ENCODE measurements at places on chromosomes 11 and 22.
A peak's percentile ranks its signal among the peaks of the same experiment; 100 is the strongest.

GRCh38 chr11:35126000-35126878, 12.7 kb upstream of the CD44 start:
- DNase-seq = no peak

GRCh38 chr11:117418737-117419481, 91.3 kb downstream of the CEP164 start:
- no peak for DNase-seq

- DNase-seq = no peak
Measured at GRCh38 chr11:1276866-1277615, 32.4 kb downstream of the TOLLIP start.

DNA sequence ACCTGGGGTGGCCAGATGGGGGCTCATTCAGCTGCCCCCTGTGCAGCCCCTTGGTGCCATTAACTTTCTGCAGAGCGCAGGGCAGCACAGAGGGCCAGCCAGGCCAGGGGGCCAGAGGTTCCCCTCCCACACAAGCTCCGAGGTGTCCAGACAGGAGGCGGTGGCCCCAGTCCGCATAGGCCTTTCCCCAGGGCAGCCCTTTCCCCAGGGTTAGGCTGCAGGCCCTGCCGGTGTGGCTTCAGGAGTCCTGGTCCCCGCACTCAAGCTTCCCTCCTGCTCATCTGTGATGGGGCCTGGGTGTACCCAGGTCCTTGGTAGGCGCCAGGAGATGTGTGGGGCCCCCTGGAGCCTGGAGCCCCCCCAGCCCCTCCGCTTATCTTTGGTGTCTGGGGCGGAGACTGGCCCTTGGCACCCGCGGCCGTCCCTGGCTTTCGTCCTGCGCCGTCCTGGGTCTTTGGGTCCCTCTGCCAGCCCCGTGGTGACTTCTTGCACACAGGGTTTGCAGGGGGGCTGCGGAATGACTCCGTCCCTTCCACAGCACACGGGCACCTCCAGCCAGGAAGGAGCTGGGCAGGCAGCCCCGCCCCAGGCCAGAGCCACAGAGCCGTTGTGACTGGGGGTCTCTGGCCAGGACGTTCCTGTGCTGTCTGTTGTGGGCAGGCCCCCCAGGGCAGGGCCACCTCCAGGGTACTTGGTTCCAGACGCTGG, 8.9 kb downstream of the BRSK2 start:
- DNase-seq = no peak

GRCh38 chr22:31625661-31626426, 36.2 kb downstream of the PISD start:
- peak; percentile 96 for DNase-seq

GRCh38 chr11:77081381-77081851, 14.6 kb downstream of the CAPN5 start:
- DNase-seq = no peak

DNA sequence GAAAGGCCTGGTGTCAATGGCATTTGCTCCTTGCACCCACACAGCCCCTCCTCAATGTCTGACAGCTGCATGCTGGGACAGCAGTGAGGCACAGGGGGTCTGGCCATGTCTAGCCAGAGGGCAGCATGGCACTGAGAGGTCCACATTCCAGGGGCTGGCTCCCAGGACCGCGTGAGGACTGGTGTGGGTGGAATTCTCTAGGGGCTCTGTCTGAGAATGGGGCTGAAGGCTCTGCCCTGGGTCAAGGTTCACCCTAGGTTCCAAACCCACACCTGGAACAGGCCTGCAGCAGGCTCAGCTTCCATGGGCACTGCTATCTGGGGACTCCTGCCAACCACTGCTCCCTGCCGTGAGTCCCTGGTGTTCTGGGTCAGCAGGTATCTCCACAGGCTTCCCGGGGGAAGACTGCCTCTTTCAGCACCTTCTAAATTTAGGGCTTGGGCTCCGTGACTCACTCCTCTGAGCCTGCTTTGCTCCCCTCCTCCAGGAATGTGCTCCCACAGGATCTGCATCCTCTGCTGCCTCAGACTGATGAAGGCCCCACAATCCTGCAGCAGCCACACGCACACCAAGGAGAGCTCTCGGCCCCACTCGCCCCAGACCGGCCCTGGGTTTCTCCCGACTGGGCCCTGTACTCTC, 4.2 kb downstream of the STARD10 start:
- no peak for DNase-seq
